ENCODE measurements at places on chromosomes 2 and 18. TPM values are rescaled to one million over a fixed set of nuclear protein-coding genes. Genes with fewer than 3 reads are reported as not detected.

Gene PROM2
- 0.19 TPM for total RNA-seq

Gene RGPD3
- 0.13 TPM for total RNA-seq

Gene ACP1
- total RNA-seq = 83.6 TPM

Gene GPR75
- 0.79 TPM for total RNA-seq

Gene MC4R
- not detected for total RNA-seq

Gene POMC
- total RNA-seq = 1.3 TPM

Gene NEU4
- total RNA-seq = not detected

Gene TNFAIP6
- total RNA-seq = 25.2 TPM

Gene TRIB2
- total RNA-seq = 49.0 TPM

Gene SERPINB4
- total RNA-seq = not detected

Gene TMEM247
- not detected for total RNA-seq

Gene KYNU
- 0.92 TPM for total RNA-seq

Gene HSBP1L1
- 5.2 TPM for total RNA-seq

Gene FEV
- total RNA-seq = not detected

Gene LYPD6
- total RNA-seq = 0.13 TPM

Gene FAP
- total RNA-seq = 91.9 TPM

Gene GALNT5
- 28.8 TPM for total RNA-seq

Gene PTGR3
- 6.8 TPM for total RNA-seq

Gene RHBDD1
- 16.4 TPM for total RNA-seq

Gene EFHD1
- 1.1 TPM for total RNA-seq

Gene B4GALT6
- 2.0 TPM for total RNA-seq

Gene PAX3
- total RNA-seq = not detected

Gene CETN1
- not detected for total RNA-seq

Gene ANKRD62
- not detected for total RNA-seq

Gene GAL3ST2
- total RNA-seq = not detected

Gene SIGLEC15
- 1.5 TPM for total RNA-seq

Gene NT5C1B
- not detected for total RNA-seq

Gene RAB1A
- 108 TPM for total RNA-seq

Gene GPR55
- not detected for total RNA-seq

Gene MOCOS
- total RNA-seq = 2.9 TPM

Gene DCDC2C
- total RNA-seq = not detected

Gene GDF7
- 1.3 TPM for total RNA-seq

Gene LGALSL
- 11.1 TPM for total RNA-seq

Gene LHCGR
- total RNA-seq = not detected

Gene GREB1
- total RNA-seq = 0.12 TPM

Gene LBX2
- total RNA-seq = 1.6 TPM

Gene STAT4
- 0.31 TPM for total RNA-seq

Gene GKN1
- not detected for total RNA-seq

Gene SCG2
- total RNA-seq = 4.0 TPM

Gene SLC4A3
- 0.40 TPM for total RNA-seq

Gene CNGA3
- total RNA-seq = 0.13 TPM

Gene IL36G
- total RNA-seq = not detected

Gene GPR45
- total RNA-seq = not detected

Gene FBLN7
- total RNA-seq = 8.0 TPM

Gene CSRNP3
- total RNA-seq = 3.1 TPM

Gene HRH4
- 0.06 TPM for total RNA-seq
